Adrenal gland (tissue), 19 donors: ENCODE measurements at places on chromosomes 1 and 21. TPM values are rescaled to one million over a fixed set of nuclear protein-coding genes. Genes with fewer than 3 reads are reported as not detected.

The C1orf185 gene
- not detected for polyA plus RNA-seq

The ADAMTS5 gene
- 0.48 TPM for polyA plus RNA-seq

The ITGB2 gene
- polyA plus RNA-seq, result 249 TPM

The KMO gene
- 2.1 TPM for polyA plus RNA-seq

The CD53 gene
- polyA plus RNA-seq, result 19.9 TPM

The MYBPH gene
- polyA plus RNA-seq, result 0.64 TPM

The MTARC2 gene
- 23.5 TPM for polyA plus RNA-seq

The BLZF1 gene
- polyA plus RNA-seq, result 7.5 TPM

The CYP4A11 gene
- not detected for polyA plus RNA-seq

The LDLRAD1 gene
- 0.32 TPM for polyA plus RNA-seq
